ENCODE measurements at places on chromosomes 3 and 15.

DNA sequence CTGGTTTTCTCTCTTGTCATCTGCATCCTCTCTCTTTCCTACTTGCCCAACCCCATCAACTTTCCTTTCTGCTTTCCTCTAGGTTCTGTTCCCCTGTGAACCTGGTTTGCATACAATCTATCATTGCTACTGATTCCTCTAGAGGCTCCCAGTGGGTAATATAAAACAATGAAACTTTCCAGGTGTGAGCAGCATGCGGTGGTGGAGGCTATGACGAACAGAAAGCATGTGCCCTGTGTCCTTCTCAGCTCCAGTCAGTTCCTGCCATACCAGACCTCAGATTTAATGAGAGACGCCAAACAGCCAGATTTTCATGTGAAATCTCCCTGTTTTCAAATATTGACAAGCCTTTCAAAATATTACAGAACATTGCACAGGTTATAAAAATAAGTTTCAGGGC is 3.5 kb upstream of the ACAP2 start:
- DNase-seq, result no peak

GRCh38 chr3:182795389-182795782 is 2.1 kb downstream of the ATP11B start:
- peak; percentile 59 for DNase-seq

DNA sequence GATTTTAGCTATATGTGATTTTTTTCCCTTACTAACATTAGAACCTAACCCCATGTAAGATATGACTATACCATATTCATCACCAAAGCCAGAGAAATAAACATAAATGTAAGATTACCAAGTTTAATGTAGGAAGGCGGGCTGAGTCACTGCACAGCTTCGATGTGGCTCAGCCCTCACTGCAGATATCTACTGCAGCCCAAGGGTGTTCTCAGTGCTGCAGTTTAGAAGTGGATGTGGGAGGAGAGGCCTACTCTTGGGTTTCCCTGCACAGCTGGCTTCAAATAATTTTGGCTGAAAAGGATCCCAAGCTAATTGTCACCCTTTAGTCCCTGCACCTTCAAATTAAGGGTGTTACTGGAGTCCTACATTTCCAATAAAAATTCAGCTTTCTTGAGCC is 9.3 kb downstream of the ARPP19 start:
- peak; percentile 55 for DNase-seq

DNA sequence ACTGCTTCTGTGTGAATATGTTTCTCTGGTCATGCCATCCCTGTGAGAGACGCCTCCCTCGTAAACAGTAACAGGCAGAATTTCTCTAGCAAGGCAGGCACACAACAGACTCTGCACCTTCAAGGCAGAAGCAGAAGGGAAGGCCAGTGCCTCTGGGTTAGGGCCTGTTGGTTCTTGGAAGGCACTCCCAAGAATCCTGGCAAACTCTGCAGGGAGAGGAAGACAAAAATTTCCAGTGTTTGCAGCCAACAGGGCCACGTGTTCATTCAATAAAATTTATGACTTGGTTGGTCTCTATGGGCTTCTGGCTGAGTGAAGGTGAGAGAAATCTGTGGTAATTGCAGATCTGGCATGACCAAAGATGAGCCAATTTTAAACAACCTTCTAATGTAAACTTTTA is 39.3 kb downstream of the NFKBIZ start:
- no peak for DNase-seq

DNA sequence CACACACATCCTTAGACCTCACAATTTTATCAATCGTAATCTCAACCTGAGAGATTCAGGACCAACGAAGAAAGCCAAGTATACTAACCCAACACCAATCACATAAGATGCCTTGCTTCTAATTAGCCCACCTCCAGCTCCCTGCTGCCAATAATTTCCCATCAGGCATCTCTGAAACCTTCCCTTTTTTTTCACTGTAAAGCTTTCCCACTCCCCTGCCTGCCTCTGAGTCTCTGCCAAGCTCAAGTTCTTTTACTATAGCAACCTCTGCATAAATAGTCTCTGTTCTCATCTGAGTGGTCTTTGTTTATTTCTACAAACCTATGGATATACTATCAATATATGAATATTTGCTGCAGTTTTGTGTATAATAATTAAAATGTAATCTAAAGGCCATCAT is 86.5 kb downstream of the PIK3CB start:
- DNase-seq, result no peak

DNA sequence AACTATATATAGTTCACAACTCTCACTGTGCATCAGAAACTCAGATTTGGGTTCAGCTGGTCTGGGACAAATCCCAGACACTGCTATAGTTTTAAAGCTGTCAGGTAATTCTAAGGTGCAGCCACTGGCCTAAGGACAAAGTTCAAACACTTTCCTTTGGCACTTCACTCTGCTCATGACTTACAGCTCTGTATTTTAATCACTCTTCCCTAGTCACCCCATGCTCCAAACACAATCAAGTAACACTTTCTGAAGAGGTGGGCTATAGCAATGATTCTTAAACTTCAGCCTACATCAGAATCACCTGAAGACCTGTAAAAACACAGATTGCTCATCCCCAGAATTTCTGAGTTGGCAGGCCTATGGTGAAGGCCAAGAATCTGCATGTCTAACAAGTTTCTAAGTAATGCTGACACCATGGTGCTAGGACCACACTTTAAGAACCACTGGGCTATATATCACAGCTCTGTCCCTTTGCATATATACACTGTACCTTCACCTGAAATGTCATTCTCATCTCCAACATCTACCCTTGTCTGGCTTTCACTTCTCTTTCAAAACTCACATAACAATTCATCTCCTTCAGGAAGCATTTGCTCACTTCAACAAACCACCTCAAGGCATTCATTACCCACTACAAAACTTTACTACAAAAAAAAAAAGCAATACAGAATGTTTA is 21.4 kb downstream of the STAG1 start:
- DNase-seq, result no peak

DNA sequence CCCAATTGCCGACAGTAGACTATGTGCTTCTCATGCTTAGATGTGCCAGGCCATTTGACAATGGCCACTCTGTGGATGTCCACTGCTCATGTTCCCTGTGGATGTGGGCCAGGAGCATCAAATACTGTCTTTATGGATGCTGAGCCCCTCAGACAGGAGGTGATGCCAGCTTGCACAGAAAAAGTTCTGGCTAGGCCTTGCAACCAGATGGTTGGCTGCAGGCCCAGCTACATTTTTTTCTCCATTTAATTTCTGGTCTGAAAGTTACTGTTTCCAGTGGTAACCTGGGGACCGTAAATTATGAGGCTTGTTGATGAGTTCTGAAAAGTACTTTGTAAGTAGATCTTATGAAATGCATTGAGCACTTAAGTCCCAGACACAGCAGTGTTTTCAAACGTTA is 228.5 kb downstream of the CHL1 start:
- DNase-seq, result no peak

DNA sequence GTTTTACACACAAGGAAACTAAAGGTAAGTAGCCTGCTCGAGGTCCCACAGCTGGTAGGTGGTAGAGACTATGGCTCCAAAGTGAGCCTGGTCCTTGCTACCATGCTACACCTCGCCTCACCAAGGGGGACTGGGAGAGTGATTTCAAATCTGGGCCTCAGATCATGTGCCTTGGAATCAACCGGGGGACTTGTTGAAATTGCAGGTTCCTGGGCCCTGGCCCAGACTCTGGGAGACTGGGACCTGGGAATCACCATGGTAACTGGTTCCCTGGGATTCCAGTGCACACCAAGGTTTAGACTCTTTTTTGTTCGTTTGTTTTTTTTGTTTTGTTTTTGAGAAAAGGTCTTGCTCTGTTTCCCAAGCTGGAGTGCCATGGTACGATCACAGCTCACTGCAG is 21.1 kb downstream of the DNASE1L3 start:
- DNase-seq, result no peak

DNA sequence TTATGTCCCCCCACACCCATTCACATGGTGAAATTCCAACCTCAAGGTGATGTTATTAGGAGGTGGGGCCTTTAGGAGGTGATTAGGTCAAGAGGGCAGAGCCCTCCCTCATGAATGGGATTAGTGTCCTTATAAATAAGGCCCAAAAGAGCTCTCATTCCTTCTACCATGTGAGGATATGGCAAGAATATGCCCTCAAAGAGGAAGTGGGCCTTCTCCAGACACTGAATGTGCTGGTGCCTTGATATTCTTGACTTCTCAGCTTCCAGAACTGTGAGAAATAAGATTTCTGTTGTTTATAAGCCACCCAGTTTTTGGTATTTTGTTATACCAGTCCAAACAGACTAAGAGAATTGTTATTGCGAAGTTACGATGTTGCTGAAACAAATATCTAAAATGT is 94.4 kb downstream of the ANKRD28 start:
- DNase-seq, result no peak

- DNase-seq, result no peak
Measured at GRCh38 chr3:197798863-197799262, 7.8 kb downstream of the LRCH3 start.

- DNase-seq, result peak; percentile 53
Measured at GRCh38 chr3:71560665-71561064, 22.9 kb downstream of the FOXP1 start.

DNA sequence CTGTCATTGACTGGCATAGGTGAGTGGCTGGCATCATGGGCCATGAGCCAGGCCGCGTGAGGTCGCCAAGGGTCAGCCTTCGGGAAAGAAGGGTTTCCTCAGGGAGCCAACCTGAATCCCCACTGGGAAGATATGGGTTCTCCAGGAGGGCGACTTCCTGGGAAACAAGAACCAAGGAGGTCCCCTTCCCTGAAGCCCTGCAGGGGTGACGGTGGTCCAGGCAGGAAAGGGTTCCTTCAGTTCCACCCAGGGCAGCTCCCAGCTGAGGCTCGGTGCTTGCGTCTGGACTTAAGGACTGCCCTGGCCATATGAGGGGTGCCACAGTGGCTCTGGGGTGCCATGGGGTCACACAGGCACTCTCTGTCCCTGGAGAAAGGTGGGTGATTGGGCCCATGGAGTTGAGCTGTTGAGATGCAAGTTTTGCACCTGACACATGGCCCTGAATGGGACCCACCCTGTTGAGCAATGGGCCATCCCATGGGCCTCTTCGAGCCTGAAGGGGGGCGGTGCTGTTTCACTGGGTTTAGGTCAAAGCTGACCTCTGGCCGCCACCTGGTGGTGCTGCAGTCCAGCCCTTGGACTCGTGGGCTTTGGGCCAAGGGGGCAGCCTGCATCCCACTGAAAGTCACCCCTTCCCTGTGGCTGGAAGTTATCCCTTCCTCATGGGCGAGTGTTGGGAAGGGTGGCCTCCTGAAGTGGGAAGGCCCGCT is 228.1 kb downstream of the SNRPN start:
- DNase-seq, result no peak

DNA sequence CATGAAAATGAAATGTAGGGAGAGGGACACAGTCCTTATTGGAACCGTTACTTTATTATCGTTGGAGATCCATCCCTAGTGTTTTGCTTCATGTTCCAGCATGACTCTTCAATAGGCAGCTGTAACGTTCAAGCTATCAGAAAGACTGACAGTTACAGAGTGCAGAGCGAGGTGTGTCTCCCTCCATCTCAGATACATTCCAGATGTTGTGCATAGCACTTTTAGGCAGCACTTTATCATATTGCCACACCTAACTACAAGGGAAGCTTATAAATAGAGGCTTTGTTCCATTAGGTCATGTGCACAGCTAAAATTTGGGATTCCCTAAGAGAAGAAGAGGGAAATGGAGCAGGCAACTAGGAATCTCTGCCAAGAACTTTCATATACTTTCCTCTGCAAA is 1009.6 kb downstream of the ROBO2 start:
- DNase-seq, result no peak

DNA sequence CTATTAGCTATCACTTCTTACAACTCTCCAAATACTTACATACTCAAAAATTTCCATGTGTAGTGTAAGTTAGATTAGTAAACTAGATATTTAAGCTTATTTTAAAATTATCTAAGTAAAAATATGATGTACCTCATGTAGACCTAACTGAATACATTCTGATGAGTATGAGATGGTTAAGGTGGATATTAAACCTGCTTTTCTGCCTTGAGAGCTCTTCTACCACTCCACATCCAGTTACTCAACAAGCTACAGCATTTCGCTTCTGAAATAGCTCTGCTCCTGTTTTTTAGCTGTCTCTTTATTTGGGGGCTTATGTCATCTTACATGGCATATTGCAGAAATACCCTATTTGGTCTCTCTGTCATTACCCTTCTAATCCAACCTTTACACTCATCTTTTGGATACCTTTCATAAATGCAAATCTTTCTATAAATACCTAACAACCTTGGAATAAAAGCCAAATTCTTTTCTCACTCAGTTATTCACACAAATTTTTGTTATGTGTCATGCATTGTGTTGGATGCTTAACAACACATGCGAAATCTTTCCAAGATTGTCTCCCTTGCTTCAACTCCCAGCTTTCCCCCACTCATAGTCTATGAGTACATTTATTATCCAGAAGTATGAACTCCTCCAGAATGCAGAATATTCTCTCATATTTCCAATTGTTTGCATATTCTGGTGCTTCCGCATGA is 92.0 kb downstream of the ALCAM start:
- DNase-seq, result peak; percentile 36

GRCh38 chr15:91862891-91863504 is 9.5 kb downstream of the SLCO3A1 start:
- DNase-seq, result no peak

DNA sequence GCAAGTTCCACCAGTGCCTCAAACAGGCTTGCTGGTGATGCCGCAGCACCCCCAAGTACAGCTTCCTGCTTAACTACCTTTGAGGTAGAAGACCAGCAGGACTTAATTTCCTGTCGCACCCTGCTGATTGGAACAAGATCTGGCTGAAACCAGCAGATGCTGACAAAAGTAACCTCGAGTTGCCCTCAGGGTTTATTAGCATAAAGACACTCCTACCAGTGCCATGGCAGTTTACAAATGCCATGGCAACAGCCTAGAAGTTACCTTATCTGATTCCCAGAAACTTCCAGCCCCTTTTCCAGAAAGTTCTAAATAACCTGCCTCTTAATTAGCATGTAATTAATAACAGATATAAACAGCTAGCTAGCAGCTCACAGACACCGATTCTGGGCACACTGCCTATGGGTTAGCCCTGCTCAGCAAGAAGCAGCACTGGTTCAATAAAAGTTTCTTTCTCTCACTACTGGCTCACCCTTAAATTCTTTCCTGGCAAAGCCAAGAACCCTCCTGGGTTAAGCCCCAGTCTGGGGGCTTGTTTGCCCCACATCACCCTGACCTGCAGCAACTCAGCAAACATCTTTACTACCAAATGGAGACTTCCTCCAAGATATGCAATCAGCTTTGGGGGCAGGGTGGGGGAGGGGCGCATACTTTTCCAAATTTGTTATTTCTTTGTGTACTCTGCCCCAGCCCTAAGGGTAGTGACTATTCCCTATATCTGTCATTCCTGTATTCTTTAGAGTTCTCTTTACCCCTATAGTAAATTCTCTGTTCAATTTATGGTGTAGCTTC is 54.2 kb downstream of the MAP4 start:
- DNase-seq, result no peak

Data from ELR (cell line).